ENCODE measurements at places on chromosomes 7 and 10.

GRCh38 chr7:63899691-63900393 lies 98.8 kb upstream of the ZNF722 start:
- no peak for DNase-seq

DNA sequence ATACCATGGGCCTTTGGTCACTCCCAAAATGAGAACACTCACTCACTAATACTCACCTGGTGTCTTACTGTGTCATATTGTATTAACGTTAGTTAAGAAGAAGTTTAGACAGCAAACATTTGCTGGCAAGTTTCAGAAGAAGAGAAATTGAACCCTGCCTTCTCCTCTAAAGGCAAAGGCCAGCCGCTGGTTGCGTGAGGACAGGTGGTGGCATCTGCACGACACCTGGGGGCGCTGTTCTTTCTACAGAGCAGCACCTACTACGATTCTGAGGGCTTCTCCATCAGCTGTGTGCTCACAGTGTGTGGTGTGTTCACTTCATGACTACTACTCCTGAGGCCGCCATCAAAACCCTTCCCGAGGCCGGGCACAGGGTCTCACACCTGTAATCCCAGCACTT lies 17.9 kb upstream of the CLEC2L start:
- DNase-seq: no peak

DNA sequence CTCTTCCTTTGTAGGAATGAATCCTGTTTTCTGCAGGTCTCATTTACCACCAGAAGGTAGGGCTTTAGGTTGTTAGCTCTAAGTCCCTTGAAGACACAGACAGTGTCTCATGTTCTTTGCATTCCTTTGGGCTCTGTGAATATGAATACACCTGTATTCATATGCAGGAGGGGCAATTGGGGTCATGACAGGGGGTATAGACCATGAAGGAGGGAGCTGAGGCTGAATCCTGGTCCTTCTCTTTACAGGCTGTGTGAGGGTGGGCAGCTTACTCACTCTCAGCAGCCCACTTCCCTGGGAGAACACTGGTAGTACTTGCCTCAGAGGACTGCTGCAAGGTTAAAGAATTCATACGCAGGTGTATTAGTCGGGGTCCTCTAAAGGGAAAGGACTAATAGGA lies 267.2 kb upstream of the MGMT start:
- DNase-seq: no peak

DNA sequence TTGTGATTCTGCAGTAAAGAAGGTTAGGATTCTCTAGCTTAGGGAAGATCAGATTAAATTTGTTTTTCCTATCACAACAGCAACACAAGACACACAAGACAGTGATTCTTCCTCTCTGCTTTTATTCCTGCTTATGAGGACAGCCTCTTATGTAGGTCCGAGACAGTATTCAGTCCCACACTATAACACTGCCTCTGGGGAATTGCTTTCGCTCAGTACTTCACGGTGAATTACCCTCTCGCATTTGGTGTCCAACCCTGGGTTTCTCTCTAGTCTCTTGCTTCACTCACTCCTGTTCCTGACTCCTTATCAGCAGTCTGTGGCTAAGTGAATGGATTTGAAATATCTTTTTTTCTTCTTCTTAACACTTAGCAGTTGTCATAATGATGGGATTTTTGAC lies 1.7 kb downstream of the HIF1AN start:
- DNase-seq: no peak

DNA sequence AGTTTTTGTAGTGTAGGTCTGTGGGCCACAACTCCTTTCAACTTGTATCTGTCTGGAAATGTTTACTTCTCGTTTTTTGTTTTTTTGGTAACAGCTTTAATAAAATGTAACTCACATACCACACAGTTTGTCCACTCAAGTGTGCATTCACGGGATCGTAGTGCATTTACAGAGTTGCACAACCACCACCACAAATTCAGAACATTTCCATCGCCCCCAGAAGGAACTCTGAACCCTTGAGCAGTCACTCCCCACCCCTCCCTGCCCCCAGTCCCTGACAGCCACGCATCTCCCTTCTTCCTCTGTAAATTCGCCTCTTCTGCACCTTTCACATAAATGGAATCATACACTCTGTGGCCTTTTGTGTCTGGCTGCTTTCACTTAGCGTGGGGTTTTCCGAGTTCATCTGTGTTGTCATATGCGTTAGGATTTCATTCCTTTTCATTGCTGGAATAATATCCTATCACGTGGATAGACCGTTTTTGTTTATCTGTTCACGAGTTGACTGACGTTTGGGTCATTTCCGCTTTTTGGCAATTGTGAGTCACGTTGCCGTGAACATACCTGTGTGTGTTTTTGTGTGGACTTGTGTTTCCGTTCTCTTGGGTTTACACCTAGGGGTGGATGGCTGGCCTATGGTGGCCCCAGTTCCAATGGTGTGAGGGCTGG lies 10.3 kb downstream of the JAKMIP3 start:
- DNase-seq: no peak

- DNase-seq: no peak
These were observed 346.4 kb downstream of the PCLO start for GRCh38 chr7:82816272-82816671.

DNA sequence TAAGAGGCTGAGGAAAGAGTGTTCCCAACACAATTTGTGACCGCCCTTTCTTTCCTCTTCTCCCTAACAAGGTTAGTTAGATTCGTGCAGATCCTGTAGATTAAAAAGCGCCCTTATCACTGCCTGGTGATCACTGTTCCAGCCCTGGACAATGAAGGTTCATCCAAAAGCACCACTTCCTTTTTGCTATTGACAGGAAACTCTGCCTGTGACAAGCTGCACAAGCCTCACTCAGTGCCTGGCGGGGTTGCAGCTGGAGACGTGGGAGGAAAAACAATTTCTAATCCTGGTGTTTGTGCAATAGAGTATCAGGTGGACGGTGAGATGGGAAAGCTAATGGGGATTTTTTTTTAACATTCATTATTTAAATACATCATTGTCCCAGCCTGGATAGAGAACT lies 105.9 kb upstream of the CAV2 start:
- DNase-seq: no peak

DNA sequence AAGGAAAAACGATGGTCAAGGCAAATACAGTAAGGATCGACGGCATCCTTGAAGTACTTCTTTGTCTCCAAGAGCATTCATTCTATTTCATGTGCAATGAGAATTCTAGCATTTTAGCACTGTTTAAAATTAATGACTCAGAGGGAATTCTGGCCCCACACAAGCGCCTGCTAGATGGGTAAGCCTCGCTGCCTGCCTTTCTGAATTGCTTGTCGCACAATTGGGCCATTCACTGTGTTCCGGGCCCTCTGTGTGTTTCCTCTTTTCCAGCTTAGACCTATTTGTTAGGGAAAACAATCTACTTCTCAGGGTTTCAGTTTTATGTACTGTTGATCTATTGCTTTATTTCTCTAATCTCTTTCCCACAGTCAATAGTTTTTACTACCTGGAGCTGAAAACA lies 204.7 kb upstream of the ZNF32 start:
- DNase-seq: no peak

DNA sequence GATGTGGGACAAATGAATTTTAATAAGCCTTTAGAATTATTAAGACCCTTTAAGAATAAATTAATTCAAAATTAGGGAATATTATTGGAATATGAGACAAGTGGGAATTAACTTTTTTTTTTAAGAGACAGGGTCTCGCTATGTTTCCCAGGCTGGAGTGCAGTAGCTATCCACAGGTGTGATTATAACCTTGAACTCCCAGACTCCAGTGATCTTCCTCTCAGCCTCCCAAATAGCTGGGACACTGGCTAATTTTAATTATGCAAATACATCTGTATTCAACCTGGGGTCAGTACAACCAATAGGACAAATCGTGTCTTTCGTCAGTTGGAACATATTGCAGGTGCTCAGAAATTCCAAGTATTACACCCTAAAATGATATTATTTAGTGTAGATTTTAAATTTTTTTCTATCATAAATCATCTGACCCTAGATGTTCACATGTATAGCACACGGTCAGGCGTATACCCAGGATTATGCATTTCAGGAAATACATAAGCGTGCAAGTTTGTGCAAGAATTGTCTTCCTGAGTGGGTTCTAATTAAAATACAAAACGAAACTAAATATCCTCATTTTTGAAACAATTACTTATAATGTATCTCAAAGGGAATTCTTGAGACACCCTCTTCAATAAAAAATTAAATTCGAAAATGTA lies 1.2 kb downstream of the NT5C3A start:
- no peak for DNase-seq

DNA sequence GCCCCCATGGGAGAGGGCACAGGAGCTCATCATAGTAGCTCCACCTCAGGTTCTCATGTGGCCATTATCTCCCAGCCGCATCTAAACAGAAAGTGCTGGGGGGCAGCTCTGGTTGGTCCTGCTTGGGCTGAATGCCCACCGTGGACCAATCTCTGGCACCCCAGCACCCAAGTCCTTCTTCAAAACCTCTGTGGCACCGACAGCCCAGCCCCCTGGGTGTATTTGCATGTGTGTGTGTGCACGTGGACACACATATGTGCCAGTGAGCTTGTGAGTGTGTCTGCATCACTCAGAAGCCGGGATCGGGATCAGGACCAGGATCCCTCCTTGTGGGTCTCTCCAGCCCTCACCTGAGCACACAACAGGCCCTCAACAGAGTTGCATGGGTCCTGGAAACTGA lies 68.2 kb downstream of the ALOX5 start:
- no peak for DNase-seq

- DNase-seq: no peak
These were observed 238.4 kb downstream of the EXOC4 start for GRCh38 chr7:133491201-133491691.

Data from epithelial cell of proximal tubule (primary cell).